Calu3 (cell line): ENCODE measurements at places on chromosomes 4 and X. TPM values are rescaled to one million over a fixed set of nuclear protein-coding genes. Genes with fewer than 3 reads are reported as not detected.

PAGE2B gene
- not detected in 2 replicates for total RNA-seq

MEPE gene
- total RNA-seq, result not detected in 2 replicates

GRCh38 chr4:169852481-169852880 is 94.7 kb upstream of the HPF1 start:
- DNase-seq, result no peak
- peaks cover 7% of the 10 kb centered on the region for H3K4me1 ChIP-seq
- H3K27ac ChIP-seq, result no peak overlapping the region
- H3K27me3 ChIP-seq, result no peaks in the 10 kb centered on the region
- H3K36me3 ChIP-seq, result no peaks in the 10 kb centered on the region

- no peaks in the 10 kb centered on the region for H3K27me3 ChIP-seq
- H3K4me1 ChIP-seq, result peaks cover 7% of the 10 kb centered on the region
- no peak overlapping the region for H3K27ac ChIP-seq
- DNase-seq, result peak; percentile 40
- no peak overlapping the region for H3K4me3 ChIP-seq
Observed at GRCh38 chrX:108091878-108092291, 307 bp downstream of the ATG4A start.

- H3K27ac ChIP-seq, result no peak overlapping the region
- H3K4me1 ChIP-seq, result no peaks in the 10 kb centered on the region
- no peak overlapping the region for H3K4me3 ChIP-seq
- H3K27me3 ChIP-seq, result no peaks in the 10 kb centered on the region
Observed at GRCh38 chr4:118745357-118745756, 60.2 kb downstream of the METTL14 start.
